Brain pericyte (primary cell): ENCODE measurements at places on chromosomes 1 and 21.

DNA sequence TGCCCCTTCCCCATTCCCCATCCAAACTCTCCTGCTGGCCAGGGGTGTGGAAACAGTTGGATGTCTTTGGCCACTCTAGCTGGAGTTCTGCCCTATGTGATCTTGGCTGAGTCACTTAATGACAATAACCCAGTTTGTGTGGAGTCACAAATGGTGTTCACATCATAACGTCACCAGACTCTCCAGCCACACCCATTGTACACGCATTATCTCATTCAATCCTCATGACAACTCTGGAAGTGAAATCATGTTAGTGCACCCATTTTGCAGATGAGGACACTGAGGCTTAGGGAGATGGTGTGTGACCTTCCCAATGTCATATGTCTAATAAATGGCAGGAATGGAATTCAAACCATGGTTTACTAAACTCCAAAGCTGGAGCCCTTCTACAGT lies 1.2 kb upstream of the CDA start:
- DNase-seq: no peak

GRCh38 chr1:85581802-85582686 lies 1.5 kb downstream of the CCN1 start:
- DNase-seq: no peak

DNA sequence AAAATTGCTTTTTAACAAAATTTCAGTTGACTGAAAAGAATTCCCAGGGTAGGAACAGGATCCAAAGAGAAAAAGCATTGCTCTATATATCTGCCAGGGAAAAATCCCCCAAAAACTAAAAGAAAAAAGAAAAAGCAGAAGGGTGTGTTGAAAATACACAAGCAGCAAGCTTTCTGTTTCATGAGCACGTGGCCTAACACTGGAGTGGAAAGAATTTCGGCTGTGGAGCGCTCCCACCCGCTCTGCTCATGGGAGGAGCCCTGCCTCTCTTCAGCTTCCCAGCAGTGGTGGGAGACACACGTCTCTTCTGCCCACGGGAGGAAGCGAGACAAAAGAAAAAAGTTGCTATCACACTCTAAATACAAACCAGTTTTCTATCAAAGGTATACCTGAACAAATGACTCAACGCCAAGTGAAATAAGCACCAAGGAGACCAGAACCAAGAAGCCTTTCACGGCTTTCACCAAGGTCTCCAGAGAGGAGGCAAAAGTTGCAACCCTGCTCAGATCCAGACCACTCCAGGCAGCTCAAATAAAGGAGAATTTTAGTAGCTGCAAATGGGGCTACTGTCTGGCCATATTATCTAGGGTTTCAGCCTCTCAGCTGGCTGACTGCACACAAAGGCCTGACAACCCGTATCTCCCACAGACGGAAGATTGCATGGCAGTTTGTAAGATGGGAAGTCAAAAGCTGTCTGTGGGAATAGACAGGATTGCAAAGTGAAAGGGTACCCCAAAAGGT lies 29.5 kb upstream of the ZNF496 start:
- DNase-seq: no peak

DNA sequence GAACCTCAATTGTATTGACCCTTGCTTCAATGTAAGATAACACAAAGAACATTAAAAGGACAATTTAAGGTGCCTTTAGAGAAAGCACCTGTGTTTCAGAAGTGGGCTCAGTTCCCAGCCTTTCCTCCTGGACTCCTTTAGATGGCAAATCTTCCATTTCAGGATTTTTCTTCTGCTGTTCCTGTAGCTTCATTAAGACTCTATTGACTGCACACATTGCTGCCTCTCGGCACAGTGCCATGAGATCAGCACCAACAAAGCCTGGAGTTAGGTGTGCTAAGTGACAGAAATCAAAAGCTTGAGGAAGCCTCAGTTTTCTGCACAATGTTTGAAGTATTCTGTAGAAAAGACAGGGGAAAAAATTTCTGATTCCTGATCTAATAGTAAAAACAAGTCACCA lies 40.6 kb downstream of the NVL start:
- DNase-seq: no peak

DNA sequence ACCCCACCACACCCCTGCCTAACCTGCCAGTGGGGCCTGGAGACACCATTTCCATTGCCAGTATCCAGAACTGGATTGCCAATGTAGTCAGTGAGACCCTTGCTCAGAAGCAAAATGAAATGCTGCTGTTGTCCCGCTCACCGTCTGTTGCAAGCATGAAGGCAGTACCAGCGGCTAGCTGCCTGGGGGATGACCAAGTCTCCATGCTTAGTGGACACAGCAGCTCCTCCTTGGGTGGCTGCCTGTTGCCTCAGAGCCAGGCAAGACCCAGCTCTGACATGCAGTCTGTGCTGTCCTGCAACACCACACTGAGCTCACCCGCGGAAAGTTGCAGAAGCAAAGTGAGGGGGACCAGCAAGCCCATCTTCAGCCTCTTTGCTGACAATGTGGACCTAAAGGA lies 33.4 kb downstream of the STYXL2 start:
- DNase-seq: no peak

DNA sequence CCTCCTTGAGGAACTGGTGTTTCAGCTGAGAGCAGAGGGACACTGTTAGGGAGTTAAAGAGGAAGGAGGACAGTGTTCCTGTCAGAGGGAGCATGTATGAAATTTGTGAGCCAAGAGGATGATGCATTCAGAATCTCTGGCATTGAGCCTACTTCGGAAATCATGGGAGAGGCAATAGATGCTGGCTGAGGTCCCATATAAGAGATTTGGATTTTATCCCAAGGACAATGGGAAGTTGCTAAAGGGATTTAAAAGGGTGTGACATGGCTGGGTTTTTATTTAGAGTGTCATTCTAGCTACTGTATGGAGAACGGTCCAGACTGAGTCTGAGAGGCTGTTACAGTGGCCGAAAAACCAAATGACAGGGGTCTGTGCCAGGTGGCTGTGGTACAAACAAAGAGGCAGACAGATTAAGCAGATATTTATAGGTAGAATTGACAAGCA lies 403.2 kb upstream of the B3GALT2 start:
- no peak for DNase-seq

GRCh38 chr1:52288286-52288685 lies 77.7 kb downstream of the CC2D1B start:
- DNase-seq: no peak

DNA sequence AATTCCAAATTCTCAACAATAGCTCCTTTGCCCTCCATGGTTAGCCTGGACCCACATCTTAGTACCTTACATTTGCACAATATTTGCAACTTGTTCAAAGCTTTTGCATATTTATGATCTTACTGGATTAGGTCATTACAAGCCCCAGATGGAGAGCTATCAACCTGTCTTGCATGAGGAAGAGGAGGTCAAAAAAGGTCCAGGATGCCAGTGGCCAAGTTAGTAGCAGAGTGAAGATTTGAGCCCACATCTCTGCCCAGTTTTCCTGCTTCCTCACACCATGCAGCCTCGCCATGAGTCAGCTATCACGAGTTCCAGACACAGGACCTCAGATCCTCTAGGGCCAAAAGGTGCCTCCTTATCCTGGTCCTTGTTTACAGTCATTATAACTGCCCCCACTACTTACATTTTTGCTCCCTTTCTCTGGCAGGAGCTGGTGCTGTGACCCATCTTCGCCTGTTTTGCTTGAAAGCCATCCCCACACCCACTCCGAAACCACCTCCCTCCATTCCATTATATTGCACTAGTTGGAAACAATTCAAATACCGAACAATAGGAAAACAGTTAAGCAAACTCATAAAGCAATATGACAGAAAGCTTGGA lies 5.0 kb upstream of the AHCYL1 start:
- no peak for DNase-seq

DNA sequence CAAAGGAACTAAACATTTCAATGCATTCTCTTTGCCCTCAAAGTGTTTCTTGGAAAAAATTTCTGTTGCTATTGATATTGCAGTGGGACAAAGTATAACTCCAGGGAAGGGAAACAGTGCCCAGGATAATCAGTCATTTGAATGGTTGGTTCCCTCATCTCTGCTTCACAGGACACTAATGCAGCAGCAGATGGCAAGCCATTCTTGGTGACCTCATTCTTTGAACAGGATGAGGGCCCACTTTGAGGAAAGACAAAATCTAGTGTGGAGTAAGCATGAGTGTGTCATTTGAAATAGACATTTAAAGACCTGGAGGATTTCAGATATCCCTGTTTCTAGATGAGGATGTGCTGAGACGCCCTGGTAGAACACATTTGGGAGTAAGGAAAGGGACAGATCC lies 32.3 kb downstream of the CHRM3 start:
- no peak for DNase-seq

- no peak for DNase-seq
These were observed 511.0 kb downstream of the OMA1 start for GRCh38 chr1:58035523-58035922.

DNA sequence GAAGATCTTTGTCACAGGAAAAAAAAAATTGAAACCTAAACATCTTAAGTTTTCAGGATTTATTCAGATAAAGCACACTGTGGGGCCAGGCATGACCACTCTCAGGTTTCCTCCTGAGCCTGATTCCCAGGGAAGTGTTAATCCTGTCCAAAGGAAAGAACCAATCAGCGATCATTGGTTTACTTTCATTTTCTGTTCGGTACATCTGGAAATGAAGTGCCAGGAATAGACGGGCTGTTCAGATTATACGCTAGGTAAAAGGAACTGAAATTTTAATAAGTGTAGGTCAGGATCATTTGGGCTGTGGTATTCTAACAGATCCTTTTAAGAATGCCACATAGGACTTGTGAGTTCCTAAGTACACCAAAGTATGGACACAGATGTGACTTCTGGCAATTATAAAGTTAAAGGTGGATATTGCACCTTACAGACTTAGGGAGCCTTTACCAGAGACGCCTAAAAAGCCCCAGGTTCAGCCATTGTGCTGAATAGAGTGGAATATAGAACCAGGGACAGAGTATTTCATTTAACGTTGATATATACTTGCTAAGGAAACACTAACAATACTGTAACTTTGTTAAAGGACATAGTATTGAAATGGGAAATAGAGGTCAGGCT lies 9.3 kb upstream of the CACYBP start:
- DNase-seq: no peak

GRCh38 chr1:185917646-185918045 lies 183.5 kb downstream of the HMCN1 start:
- DNase-seq: no peak

- peak; percentile 41 for DNase-seq
These were observed 88.9 kb downstream of the AK5 start for GRCh38 chr1:77370583-77371306.
